ENCODE measurements at places on chromosomes 3 and 15. TPM values are rescaled to one million over a fixed set of nuclear protein-coding genes. Genes with fewer than 3 reads are reported as not detected.

The FYCO1 gene
- 9.1 TPM for total RNA-seq

DNA sequence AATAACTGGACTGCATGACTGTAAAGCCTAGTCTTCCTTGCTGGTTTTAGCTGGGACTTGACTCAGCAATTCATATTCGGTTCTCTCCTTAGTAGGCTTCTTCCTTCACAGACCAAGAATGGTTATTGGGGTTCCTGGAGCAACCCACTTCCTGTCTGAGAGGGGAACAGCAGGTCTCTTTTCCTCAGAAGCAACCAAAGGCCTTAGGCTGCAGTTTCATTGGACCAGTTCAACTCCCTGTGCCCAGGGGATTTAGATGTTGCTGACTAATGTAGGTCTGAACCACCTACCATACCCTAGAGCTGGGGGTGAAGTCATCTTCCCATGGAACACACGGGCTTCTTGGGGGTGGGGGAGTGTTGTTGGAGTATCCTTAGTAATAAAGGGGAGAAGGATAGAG, 84.0 kb upstream of the SKOR1 start:
- H3K27me3 ChIP-seq: no peaks in the 10 kb centered on the region
- no peaks in the 10 kb centered on the region for H3K36me3 ChIP-seq
- H3K4me3 ChIP-seq: no peak overlapping the region
- no peaks in the 10 kb centered on the region for H3K4me1 ChIP-seq

DNA sequence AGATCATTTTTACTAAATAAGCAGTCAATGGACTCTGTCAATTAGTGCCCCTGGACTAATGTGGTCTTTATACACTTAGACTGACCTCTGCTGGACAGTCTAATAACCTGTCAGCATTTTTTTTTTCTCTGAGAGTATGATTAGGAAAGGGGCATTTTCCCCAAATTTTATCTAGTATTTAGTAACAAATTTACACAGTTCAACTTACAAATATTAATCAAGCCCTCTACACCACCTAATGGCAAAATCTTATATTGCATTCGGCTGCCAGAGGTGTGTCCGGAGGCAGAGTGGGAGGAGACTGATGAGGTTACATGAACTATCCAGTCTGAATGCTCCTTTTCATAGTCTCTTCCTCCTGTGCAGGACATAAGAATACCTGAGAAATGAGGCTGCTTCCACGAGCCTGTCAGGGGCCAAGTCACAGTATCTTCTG, 36.0 kb upstream of the COLQ start:
- no peaks in the 10 kb centered on the region for H3K27me3 ChIP-seq
- no peak overlapping the region for H3K27ac ChIP-seq
- no peak overlapping the region for H3K4me3 ChIP-seq
- H3K36me3 ChIP-seq: peaks cover 23% of the 10 kb centered on the region
- DNase-seq: peak; percentile 80

- H3K27me3 ChIP-seq: peaks cover 44% of the 10 kb centered on the region
- H3K4me1 ChIP-seq: no peaks in the 10 kb centered on the region
- DNase-seq: peak; percentile 89
- H3K4me3 ChIP-seq: peak within 1 kb of the TSS; percentile 76
- no peaks in the 10 kb centered on the region for H3K36me3 ChIP-seq
- no peak within 1 kb of the TSS for H3K27ac ChIP-seq
These were observed at the start of gene ADAMTSL3 for GRCh38 chr15:83653639-83654378. ADAMTSL3 (plus strand) TSS chr15:83654123; CDS start chr15:83655762, 1,639 bp downstream.

- DNase-seq: no peak
- H3K27ac ChIP-seq: no peak overlapping the region
- no peak overlapping the region for H3K4me3 ChIP-seq
- no peaks in the 10 kb centered on the region for H3K4me1 ChIP-seq
- H3K36me3 ChIP-seq: no peaks in the 10 kb centered on the region
- H3K27me3 ChIP-seq: no peaks in the 10 kb centered on the region
These were observed 74.8 kb downstream of the ABHD5 start for GRCh38 chr3:43765521-43765971.

- H3K4me1 ChIP-seq: no peaks in the 10 kb centered on the region
- H3K27me3 ChIP-seq: no peaks in the 10 kb centered on the region
- H3K4me3 ChIP-seq: no peak overlapping the region
- H3K36me3 ChIP-seq: no peaks in the 10 kb centered on the region
These were observed 26.6 kb downstream of the SLC28A1 start for GRCh38 chr15:84910928-84911623.

DNA sequence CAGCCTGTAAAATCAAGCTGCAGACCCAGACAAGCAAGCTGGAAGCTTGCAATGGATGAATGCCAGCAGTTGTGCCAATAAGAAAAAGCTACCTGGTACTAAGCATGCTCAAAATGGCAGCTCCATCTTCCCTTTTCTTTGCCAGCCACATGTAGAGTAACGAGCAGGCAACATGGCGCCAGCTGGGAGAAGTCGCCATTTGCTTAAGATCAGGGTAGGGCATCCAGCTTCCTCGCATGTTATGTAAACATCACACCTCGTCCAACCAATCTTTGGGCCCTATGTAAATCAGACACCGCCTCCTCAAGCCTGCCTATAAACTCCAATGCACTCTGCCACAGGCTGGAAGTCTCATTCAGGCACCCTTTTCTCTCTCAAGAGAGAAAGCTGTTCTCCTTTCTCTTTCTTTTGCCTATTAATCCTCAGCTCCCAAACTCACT, 973.9 kb downstream of the FHIT start:
- H3K27ac ChIP-seq: no peak overlapping the region
- no peak overlapping the region for H3K4me3 ChIP-seq
- no peaks in the 10 kb centered on the region for H3K36me3 ChIP-seq
- DNase-seq: peak; percentile 45
- H3K4me1 ChIP-seq: no peaks in the 10 kb centered on the region

- no peaks in the 10 kb centered on the region for H3K36me3 ChIP-seq
- no peaks in the 10 kb centered on the region for H3K4me1 ChIP-seq
- no peak overlapping the region for H3K27ac ChIP-seq
- no peak overlapping the region for H3K4me3 ChIP-seq
- DNase-seq: no peak
- H3K27me3 ChIP-seq: no peaks in the 10 kb centered on the region
These were observed 461.1 kb upstream of the TGFBR2 start for GRCh38 chr3:30145281-30145680.

Data from endodermal cell (in vitro differentiated cells).